ENCODE measurements at places on chromosomes 4 and X.

GRCh38 chrX:2503591-2504500 is 3.1 kb upstream of the DHRSX start:
- no peak for DNase-seq

GRCh38 chr4:60485276-60485675 is 714.9 kb upstream of the ADGRL3 start:
- no peak for DNase-seq

DNA sequence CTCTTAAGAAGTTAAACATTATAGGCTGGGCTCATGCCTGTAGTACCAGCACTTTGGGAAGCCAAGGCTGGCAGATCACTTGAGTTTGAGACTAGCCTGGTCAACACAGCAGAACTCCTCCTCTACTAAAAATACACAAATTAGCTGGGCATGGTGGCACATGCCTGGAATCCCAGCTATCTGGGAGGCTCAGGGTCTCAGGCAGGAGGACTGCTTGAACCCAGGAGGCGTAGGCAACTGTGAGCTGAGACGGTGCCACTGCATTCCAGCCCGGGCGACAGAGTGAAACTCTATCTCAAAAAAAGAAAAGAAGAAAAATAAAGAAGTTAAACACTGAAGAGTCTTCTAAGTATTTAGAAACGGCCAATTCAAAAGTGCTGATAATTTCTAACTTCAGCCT is 164.3 kb upstream of the GALNTL6 start:
- DNase-seq, result no peak

DNA sequence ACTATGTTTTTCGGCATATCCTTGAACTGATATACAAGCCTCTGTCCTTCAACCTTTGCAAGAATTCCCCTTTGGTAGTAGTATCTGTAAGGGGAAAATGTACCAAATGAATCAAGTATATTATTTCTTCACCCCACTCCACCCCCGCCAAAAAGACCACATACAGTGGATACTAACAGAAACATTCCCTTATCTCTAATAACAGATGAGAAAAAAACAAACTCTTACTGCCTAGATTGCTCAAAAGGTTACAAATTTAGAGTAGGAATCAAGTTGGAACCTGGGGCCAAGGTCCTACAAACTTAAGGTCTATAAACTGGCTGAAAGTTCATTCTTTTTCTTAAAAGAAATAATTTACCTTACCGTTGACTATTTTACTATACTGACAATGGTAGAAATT is 45.0 kb downstream of the NOCT start:
- DNase-seq, result no peak

DNA sequence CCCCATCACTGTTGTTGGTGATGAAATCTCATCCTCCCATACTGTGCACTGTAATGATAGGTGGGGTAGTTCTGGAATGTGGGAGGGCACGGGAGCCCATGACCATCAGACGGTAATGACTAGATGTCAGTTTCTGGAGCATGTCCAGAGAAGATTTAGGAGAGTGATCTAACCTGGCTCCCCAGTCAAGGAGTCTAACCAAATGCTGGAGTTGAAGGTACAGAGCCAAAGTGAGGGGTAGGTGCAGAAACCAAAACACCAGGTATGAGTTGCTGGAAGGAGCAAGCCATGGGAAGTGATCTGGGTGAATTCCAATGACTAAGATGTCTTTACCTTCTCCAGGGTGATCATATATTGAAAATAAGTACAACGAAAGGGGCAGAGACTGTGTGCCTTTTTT is 296.9 kb downstream of the INPP4B start:
- DNase-seq, result no peak

DNA sequence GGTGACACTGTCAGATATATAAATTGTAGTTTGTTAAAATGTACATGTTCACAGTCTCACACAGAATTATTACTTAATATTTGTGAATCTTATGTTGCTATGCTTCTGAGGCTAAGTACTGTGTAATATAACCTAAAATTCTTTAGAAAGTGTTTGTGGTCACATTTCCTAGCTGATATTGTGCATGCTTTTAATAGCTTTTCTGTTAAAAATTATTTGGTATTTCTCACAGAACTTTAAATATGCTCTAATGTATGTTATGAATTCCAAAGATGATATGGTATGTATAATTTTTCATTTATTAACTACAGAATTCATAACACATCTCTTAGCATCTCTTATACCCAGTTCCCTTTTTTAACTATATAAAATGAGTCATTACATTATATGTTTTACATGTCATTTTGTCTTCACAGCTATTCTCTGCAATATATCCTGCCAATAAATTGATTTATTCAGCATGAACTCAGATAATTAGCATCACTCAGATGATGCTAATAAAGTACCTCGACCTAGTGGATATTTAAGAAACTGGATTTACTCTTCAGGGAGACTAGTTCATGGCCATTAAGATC is 9.3 kb downstream of the PTPN13 start:
- no peak for DNase-seq

GRCh38 chr4:7465017-7465416 is 30.3 kb upstream of the PSAPL1 start:
- no peak for DNase-seq

- no peak for DNase-seq
These were observed 7.7 kb upstream of the SLC10A6 start for GRCh38 chr4:86856896-86857295.

DNA sequence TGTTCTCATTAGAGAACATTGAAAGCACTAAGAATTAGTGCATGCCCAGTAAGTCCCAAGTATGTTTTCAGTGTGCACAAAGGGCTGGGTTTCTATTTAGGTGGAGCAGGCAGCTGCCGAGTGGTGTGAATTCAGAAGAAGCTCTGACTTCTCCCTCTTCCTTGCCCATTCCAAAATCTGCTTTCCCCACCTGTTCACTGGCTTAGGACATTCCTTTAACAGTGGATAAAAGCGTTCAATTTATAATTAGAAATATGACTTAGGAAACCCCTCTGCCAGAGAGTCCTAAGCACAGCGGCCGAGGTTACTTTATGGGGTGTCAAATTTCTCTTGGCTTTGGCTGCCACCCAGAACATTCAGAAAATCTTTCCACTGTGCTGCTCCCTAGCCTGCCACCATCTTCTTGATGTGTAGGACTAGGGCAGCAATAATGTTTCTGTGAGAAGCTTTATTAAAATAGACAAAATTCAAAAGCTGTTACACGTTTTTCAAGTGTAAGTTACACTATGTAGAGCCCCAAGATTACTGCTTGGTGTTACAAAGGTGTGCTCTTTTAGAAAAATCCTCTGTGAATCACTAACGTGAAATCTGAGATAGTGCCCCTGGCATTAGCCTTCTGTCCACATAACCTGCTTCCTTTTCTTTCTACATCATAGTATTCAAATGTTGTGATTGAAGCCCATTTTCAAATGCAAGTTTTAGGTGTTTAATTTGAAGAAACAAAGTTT is 191.6 kb upstream of the ANKRD50 start:
- no peak for DNase-seq

- DNase-seq, result no peak
These were observed 22.3 kb upstream of the MAOA start for GRCh38 chrX:43633757-43634156.

DNA sequence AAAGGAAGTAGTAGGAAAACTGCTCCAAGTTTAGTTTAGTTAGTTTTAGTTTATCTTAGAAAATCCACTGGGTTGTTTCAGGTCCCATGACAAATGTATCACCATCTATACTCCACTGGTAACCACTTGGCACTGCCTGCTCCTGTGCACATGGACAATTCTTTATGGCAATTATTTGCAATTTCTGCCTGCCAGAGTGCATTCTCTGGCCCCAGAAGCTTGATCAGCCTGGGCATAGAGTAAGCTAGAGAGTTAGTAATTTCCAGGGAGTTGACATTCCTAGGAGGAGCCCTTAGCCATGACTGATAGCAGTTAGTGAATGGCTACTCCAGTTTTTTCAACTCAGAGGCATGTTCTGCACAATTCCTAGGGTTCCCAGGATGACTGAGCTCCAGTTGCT is 203.2 kb upstream of the FGF13 start:
- DNase-seq, result no peak

- no peak for DNase-seq
These were observed 5.6 kb upstream of the SMIM31 start for GRCh38 chr4:164748375-164748774.

DNA sequence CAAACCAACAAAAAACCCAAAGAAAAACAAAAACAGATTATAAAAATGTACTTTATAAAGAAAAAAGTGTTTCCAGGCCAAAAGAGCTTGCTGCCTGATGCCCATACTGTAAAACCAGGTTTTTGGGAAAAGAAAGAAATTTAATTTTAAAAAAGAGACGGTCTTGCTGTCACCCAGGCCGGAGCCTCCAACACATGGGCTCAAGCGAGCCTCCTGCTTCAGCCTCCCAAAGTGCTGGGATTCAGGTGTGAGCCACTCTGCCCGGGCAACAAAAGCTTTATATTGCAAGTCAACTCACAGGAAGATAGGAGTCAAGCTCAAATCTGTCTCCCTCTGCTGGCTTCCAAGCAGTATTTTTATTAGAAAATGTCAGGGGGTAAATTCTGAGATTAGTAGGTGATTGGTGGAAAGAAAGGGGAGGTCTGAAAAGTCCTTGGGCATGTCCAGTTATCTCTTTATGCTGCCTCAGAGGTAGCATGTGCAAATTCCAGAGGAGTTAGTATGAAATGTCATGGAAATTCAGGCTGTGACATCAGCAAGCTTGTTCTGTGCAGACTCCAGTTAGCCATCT is 39.4 kb downstream of the MGST2 start:
- DNase-seq, result no peak

- DNase-seq, result no peak
These were observed 1153.0 kb upstream of the INTU start for GRCh38 chr4:126479709-126480108.

- DNase-seq, result no peak
These were observed 63.0 kb downstream of the CPZ start for GRCh38 chr4:8655411-8656184.

DNA sequence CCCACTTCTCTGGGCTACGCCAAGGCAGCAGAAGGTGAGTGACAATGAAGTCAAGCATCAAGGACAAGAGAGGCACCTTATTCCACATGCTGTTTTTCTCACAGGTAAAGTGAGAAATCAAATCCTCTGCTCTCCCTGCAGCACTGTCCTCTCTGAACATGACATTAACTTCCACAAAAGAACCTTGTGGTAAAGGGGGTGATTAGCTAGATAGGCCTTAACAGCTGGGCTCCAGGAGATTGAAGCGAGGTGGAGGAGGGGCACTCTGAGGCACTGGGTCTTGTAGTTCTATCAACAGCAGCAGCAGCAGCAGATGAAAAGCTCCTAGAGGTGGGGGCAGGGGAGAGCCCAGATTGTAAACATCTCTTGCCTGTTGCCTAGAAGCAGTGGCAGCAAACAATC is 96.8 kb upstream of the CXXC4 start:
- DNase-seq, result no peak

- DNase-seq, result no peak
These were observed 37.9 kb upstream of the SORBS2 start for GRCh38 chr4:185849664-185850550.

GRCh38 chr4:111781611-111782010 is 363.6 kb upstream of the FAM241A start:
- no peak for DNase-seq

DNA sequence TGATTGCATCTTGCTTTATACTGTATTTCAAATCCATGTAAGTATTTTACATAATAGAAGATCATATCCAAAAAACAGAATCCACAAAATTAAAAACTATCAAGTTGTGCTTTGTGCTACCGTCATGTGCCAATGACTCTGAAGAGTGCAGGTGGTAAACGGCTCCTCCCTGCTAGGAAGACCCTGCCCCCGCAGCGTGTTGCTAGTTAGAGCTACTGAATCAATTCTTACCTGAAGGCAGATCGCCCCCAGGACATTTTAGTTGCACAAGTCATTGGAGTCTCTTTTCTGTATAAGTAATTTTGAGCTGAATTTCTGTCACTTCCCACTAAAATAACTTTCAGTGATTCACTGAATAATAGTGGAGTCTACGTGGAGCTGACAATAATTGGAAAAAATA is 599.5 kb upstream of the ZFP42 start:
- DNase-seq, result no peak

GRCh38 chr4:120694973-120695372 is 227.6 kb downstream of the PRDM5 start:
- no peak for DNase-seq

DNA sequence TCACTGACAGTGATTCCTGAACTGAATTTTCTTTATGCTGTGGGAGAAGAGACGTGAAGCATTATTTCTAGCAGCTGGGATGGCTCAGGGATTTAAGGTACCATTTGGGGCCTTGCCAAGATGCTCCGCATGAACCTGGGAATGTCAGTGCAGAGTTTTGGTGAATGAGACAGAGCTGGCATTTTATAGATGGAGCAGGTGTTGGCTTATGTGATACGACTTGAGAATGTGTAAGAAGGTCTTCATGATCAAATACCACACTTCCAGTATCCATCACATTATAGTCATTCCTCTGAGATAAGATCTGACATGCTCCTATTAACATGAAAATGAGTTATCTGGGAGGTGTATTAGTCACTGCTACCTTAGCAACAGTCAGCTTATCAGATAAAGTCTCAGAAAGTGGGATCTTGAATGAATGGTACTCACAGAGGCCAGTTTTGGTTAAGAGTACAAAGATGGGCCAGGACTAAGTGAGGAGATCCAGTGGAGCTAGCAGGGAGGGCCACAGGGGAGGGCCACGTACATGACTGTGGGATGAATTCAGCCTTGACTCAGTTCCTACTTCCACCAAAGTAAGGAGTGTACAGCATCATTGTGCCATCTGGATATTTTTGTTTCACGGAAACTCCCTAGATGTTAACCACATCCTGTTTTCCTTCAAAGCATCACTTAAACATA is 116.7 kb downstream of the SPCS3 start:
- no peak for DNase-seq

DNA sequence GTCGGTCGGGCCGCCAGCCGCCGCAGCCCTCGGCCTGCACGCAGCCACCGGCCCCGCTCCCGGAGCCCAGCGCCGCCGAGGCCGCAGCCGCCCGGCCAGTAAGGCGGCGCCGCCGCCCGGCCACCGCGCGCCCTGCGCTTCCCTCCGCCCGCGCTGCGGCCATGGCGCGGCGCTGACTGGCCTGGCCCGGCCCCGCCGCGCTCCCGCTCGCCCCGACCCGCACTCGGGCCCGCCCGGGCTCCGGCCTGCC is 213 bp downstream of the NFKB1 start:
- DNase-seq, result no peak

DNA sequence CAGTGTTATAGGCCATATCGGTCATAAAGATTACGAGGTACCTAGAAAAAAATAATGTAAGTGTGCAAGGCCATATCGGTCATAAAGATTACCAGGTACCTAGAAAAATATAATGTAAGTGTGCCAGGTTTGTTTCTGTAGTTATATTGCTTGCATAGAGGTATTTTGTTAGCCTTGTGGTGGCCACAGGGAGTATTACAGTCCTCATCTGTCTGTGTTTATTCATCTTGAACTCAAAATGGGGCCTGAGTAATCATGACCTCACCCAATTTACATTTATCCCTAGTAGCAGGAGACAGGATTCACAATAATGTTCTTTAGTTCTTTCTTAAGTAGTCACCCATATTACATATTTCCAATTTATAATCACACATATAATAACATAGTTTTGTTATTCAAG is 459.7 kb downstream of the MID1IP1 start:
- DNase-seq, result no peak

DNA sequence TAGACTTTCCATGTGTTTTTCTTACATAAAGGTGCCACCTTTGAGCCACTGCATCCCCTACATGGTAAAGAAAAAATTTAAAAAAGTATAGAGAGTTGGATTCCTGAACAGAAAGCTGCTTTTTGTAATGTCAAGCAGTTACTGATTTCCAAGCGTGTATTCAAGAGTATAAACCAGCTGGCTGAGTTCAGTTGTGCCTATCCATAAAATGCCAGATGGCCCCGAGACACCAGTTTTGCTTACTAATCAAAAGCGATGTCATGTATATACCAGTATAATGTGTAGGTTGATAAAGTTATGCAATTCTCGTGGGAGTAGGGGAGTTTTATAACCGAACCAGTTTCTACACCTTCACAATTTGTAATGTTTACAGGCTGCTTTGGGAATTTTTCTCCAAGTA is 26.2 kb upstream of the PNPLA4 start:
- no peak for DNase-seq

Data from HL-60 (cell line).